ENCODE measurements at places on chromosomes 16 and 17. TPM values are rescaled to one million over a fixed set of nuclear protein-coding genes. Genes with fewer than 3 reads are reported as not detected.

The KRT36 gene
- not detected for total RNA-seq

The MT3 gene
- 0.64 TPM for total RNA-seq

The DUXB gene
- total RNA-seq: not detected

DNA sequence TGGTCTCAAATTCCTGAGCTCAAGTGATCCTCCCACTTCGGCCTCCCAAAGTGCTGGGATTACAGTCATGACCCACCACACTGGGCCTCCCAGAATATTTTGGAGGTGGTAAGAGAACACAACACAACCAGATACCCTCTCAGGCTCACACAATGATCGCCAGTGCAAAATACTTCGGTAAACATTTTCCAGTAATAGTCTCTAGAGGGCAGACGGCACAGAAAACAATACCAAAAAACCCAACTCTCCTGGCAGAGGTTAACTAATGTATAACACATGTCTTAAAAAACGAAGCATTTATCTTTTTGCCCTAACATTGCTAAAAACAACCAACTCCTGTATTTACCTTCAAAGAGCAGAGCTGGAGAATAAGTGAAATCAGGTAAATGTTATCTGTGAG is 10.5 kb downstream of the NUFIP2 start:
- no peak overlapping the region for H3K4me3 ChIP-seq
- H3K36me3 ChIP-seq: peaks cover 85% of the 10 kb centered on the region
- no peaks in the 10 kb centered on the region for H3K27me3 ChIP-seq
- no peak overlapping the region for H3K27ac ChIP-seq
- DNase-seq: no peak

The CACNG3 gene
- not detected for total RNA-seq

DNA sequence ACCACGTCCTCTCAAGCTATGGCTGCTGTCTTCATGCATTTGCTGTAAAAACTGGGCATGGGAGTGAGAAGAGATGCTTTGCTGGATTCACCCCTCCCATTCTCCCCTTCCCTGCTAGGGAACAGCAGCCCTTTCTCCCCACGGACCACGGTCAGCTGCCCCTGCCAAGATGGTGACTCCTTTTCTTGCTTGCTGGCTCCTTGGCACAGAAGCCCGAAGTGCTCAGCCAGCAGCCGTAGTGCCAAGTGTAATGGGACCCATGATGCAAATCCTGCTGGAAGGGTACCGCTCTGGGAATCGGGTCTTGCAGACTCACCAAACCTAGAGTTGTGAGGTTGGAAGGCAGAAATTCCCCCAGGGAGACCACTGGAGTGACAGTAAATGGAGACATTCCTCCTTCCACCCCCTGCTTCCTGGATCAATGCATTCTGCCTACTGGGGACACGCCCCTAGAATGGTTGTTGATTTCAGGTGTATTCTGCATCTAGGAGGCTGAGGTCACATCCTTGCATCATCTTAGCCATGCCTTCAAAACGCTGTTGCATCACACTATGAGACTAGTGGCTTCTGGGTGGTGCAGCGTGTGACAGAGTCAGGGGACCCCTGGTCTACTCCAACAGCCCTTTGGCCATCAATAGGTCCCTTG is 63.0 kb upstream of the CBX4 start:
- no peak overlapping the region for H3K4me3 ChIP-seq
- H3K4me1 ChIP-seq: no peaks in the 10 kb centered on the region
- no peak overlapping the region for H3K27ac ChIP-seq
- H3K36me3 ChIP-seq: no peaks in the 10 kb centered on the region
- no peak for DNase-seq
